ENCODE measurements at places on chromosomes 5 and 9.

- peak; percentile 15 for DNase-seq
Measured at GRCh38 chr9:98797491-98797890, 1.1 kb upstream of the ANKS6 start.

GRCh38 chr5:151449297-151449696 is 1.9 kb downstream of the SLC36A1 start:
- no peak for DNase-seq

GRCh38 chr9:74322661-74323314 is 174.3 kb upstream of the RORB start:
- DNase-seq = no peak

DNA sequence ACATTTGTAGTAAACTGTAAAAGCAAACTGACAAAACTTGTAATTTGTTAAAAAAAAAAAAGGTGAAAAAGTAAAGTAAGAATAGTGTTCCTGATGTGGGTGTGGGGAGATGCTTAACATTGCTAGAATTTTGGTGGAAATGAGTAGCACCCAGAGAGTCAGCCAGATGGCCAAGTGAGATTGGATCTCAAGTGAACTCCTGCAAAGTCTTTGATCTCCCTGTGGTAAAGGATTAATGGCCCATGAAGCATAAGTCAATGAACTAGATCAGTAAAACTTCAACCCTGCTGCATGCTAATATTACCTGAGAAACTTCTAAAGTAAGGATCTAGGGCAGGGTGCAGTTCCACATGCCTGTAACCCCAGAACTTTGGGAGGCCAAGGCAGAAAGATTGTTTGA is 19.0 kb upstream of the FAM169A start:
- DNase-seq = no peak

DNA sequence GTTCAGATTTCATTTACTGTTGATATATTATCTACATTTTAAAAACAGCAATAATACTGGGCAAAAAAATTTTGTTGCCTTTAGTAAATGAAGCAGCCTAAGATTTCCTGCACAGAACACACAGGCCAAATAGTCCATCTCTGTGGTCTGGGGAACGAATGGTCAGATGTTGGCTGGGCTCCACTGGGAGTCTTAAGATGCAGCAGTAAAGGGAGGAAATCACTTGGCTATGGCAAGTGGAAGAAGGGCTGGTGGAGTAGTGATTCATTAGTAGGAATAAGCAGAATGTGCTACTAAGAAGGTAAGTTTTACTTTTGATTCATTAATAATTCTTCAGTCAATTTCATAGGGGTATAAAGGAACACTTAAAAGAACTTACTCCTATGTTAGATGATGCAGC is 91.1 kb upstream of the ARRDC3 start:
- no peak for DNase-seq

GRCh38 chr5:145637396-145637795 is 197.7 kb downstream of the PRELID2 start:
- no peak for DNase-seq

DNA sequence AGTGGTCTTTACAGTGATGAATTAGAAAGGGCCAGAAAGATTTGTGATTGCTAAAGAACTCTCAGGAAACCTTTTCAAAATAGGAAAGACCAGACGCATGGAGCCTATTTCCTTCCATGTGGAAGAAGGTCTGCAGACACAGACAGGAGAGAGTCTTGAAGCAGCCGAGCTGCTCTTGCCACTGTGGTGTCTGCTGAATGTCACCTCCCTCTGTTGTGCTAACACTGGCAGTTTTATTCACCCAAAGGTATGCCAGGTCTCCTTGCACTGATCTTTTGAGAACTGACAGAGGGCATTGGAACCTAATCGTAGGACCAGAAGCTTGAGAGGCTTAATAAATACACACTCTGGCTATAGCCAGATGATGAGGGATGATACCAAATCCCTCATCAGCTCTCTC is 108.7 kb downstream of the SREK1 start:
- no peak for DNase-seq

DNA sequence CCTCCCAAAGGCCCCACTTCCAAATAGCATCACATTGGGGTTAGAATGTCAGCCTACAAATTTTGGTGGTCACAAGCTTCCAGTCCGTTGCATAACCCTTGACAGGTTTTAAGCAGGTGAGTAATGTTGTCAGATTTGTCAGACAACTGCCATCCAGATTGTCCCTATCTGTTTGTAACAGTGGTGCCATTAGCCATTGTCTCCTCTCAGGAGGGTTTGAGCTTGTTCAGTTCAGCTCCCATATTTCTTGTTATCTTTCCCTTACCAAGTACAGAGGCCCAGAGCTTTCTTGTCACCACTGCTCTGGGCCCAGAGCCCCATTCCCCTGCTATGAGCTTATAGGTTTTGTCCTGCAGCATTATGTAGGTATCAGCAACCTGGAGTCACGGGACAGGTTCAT is 14.8 kb upstream of the GSN start:
- no peak for DNase-seq

DNA sequence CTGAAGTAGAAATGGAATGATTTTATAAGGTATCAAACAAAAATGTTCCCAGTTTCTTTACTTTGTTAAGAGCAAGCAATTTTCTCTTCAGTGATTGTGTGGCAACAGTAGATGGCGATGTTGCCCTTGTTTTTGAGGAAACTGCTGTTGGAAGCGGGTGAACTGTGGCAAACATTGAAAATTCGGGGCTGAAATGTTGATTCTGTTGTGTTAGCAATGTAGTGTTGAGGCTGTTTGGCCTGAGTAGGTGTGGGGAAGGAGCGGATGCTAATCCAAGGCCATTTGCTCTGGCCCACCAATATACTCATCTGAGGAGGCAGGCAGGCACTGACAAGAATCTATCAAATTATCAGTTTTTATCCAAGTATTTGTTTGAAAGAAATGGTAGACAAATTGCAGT is 129.8 kb downstream of the SLC12A2 start:
- peak; percentile 59 for DNase-seq

GRCh38 chr5:10695055-10695649 is 65.9 kb downstream of the DAP start:
- peak; percentile 75 for DNase-seq

DNA sequence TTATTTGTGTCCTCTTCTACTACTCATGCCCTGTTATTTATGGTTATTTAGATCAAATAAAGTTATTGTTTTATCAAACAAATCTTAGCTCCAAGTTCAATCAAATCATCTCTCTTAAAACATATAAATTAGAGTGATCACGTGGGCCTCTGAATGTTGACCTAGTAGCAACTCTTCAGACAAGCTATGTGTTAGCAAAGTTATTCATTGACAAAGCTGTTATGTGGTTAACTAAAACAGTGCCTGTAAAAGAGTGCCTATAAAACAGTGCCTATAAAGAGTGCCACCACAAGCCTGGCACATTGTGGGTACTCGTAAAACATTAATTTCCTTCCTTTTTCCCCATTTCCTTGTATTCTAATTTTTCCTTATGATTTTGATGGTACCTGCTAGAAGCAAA is 421.9 kb downstream of the HCN1 start:
- DNase-seq = no peak

- DNase-seq = no peak
Measured at GRCh38 chr9:134976403-134976802, 58.7 kb upstream of the FCN1 start.

GRCh38 chr9:93082841-93083411 is 13.1 kb upstream of the CARD19 start:
- DNase-seq = no peak

DNA sequence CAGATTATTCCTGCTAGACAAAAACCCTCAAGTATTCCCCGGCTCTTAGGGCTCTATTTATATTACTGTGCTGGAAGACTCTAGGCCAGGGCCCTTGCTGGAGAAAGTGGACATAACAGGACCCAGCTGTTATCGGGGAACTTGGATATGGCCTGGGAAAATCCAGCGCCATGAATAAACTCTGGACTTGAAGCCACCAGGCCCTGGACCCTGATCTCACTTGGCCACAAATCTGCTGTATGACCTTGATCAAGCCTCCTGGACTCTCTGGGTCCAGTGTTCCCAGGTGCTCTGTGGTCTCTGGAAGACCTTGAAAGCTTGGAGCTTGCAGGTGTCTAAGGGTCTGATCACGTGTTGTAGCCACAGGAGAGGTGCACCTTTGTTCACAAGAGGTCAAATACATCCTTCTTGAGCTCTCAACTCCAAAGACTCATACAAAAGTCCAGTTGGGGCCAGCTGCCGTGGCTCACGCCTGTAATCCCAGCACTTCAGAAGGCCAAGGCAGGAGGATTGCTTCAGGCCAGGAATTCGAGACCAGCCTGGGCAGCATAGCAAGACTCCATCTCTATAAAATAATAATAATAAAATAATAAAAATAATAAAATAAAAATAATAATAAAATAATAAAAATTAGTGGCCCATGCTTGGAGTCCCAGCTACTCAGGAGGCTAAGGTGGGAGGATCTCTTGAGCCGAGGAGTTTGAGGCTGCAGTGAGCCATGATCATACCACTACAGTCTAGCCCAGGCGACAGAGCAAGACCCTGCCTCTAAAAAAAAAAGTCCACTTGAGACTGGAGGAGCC is 26.5 kb downstream of the COL27A1 start:
- DNase-seq = no peak

DNA sequence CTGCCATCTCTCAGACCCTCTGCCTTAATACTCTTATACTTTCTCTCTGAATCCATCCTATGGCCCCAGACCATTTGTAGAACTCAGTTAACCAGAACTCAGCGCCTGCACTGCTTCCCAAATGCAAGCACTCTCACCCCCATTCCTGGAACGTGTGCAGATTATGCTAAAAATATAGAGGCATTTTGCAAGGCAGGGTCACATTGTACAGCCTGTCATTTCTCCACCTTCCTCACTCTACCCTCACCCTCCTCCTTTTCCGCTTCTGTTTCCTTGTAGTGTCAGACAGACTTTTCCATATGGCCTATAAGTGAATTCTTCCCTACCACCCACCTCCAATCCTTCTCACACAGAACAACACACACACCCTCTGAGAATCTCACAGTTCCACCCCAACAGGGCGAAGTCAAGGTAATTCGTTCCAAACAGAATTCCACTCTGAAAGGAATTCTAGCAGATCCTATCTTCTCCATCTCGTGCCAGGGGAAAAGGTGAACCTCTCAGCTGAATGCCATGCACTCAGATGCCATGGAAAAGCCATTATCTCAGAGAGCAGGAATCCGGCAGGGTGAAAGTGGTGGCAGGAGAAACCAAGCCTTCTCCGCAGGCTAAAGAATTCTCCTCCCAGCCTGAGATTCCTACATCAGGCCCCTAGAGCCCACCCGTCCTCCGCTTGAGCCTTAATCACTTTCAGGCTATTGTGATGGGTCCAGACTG is 25.3 kb downstream of the GGTA1 start:
- DNase-seq = no peak

- DNase-seq = no peak
Measured at GRCh38 chr9:18317896-18318295, 156.1 kb upstream of the ADAMTSL1 start.

DNA sequence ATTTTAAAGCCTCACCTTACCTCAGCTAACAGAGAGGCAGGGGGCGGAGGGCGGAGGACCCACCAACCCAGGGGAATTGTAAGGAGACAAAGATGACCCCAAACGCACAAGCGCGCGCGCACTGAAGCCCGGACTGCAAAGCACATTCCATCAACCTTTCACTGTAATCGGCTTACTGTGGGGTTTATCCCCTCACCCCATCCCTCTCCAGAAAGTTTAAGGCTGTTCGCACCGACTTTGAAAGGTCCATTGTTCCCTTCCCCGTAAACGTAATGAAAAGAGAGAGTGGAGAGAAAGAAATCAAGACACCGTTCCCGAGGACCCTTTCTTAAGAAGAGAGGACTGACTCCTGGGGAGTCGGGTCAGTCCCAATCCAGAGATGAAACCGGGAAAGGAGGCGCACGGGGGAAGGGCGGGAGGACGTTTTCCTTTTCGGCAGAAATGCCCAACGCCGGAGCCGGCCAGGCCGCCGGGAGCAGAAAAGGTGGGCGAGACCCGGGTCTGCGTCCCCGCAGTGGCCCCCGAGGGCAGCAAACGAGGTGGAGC is 464 bp downstream of the CEMIP2 start:
- peak; percentile 68 for DNase-seq

DNA sequence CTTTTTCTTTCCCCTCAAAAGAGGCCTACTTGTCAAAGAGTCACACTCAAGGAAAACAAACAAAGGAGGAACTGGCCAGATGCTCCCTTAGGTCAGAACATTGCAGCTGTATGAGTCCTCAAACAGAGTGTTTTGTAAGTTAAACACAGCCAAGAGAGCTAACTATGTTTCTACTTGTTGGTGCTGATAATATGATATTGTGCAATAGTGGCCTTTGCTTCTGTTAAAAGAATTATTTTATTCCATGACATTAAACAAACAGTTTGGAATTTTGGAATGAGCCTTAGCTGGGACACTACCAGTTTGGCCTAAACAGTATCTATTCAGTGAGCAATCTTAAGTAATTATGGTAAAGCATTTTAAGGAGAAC is 56.0 kb upstream of the TPD52L3 start:
- no peak for DNase-seq

GRCh38 chr5:167254132-167254531 is 1037.3 kb upstream of the WWC1 start:
- no peak for DNase-seq

- DNase-seq = peak; percentile 64
Measured at GRCh38 chr5:172785429-172786088, 14.6 kb upstream of the DUSP1 start.

DNA sequence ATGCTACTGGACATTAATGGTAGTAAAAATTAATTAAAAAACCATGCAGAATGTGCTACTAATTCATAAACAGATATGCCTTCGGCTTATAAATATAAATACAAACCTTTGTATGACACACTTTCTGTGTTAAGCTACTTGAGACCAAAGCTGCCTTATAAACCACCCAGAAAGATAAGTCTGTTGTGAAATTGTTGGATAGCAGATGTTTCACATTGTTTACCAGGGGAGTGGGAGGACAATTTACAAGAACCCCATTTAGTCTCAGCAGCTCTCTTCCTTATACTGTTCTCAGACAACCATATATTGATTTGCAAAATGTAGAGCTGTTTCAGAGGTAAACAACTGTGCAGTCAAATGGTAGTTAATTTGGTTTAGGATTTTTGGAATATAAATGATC is 524.4 kb downstream of the PRR16 start:
- no peak for DNase-seq

DNA sequence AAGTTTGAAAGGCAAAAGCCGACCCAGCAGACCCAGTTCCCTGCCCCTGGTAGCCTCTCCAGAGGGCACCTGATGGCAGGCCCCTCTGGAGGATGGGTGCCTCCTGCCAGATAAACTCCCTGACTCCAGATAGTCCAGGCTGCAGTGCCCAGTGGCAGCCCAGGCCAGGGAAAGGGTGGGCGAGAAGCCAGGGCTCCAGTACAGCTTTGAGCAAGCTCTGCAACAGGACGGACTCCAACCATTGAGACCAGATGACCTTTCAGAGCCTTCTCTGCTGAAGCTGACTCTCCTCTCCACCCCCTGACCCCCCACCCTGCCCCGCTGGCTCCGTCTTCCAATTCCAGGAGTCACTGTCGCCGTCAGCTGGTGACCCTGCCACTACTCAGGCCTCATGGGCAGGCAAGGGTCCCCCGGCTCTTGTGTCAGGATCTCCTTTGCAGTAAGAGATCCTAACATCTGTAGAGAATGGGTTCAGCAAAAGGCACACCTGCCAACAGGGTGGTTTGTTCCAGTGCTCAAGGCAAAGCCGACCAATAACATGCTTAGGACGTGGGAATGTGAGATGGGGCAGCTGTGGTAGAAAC is 15.5 kb upstream of the FCN1 start:
- DNase-seq = no peak

- no peak for DNase-seq
Measured at GRCh38 chr5:7822449-7822848, 28.5 kb downstream of the CFAP90 start.

- DNase-seq = no peak
Measured at GRCh38 chr5:153753645-153754432, 263.4 kb downstream of the GRIA1 start.
